ENCODE measurements at places on chromosomes 12 and 14. TPM values are rescaled to one million over a fixed set of nuclear protein-coding genes. Genes with fewer than 3 reads are reported as not detected.
A peak's percentile ranks its signal among the peaks of the same experiment; 100 is the strongest.

The FOXN4 gene
- total RNA-seq, result not detected

The RIPK3 gene
- 41.1 TPM for total RNA-seq

The MOK gene
- 2.4 TPM for total RNA-seq

DNA sequence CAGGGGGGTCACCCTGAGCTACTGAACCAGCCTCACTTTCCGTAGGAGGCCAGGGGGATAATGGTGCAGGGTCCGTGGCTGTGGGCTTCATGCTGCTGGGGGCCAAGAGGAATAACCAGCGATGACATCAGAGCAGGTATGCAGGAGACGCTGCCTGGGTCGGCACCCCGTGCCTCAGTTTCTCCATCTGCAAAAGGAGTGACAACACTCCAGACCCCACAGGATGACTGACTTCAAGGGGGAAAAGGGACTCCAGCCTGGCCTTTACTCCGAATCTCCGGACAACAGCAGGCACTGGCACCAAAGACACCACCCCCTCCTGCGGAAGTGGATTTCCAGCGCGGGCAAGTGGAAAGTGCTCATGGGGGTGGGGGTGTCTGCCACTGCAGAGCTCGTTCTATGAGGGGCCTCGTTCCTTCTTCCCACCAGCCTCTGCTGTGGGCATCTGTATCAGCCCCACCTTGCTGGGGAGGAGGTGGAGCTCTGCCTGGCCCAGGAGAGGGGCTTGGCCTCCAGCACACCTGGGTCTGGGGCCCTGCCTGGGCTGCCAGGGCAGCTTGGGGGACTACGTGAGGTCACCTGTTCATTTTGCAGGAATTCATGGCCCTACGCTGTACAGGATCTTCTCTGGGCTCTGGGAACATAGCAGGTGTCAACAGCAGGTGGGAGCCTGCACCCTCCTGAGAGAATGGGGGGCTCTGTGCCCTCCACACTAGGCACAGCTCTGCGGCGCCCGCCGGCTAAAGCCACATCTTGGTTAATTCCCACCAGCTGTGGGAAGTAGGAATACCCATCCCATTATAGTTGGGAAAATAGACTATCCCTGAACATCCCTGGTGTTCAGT lies 216.6 kb upstream of the C14orf180 start:
- no peak overlapping the region for H3K27ac ChIP-seq
- DNase-seq, result peak; percentile 15
- H3K4me1 ChIP-seq, result no peaks in the 10 kb centered on the region
- no peak overlapping the region for H3K4me3 ChIP-seq

- H3K27ac ChIP-seq, result peak within 1 kb of the TSS; percentile 99
- peak within 1 kb of the TSS; percentile 94 for H3K4me3 ChIP-seq
- H3K4me1 ChIP-seq, result peaks cover 37% of the 10 kb centered on the region
- DNase-seq, result peak; percentile 91
- H3K36me3 ChIP-seq, result peaks cover 36% of the 10 kb centered on the region
Observed at GRCh38 chr14:91417120-91417982, at the start of gene CCDC88C. Gene CCDC88C (minus strand): TSS chr14:91417820. CDS start chr14:91417690, 130 bp downstream.

The SLC8B1 gene
- 42.1 TPM for total RNA-seq

GRCh38 chr12:2284857-2285256 lies 232.1 kb downstream of the CACNA1C start:
- H3K4me1 ChIP-seq, result no peaks in the 10 kb centered on the region
- H3K27me3 ChIP-seq, result peaks cover 6% of the 10 kb centered on the region
- DNase-seq, result peak; percentile 44
- no peak overlapping the region for H3K4me3 ChIP-seq
- H3K27ac ChIP-seq, result no peak overlapping the region
- H3K36me3 ChIP-seq, result peaks cover 2% of the 10 kb centered on the region

DNA sequence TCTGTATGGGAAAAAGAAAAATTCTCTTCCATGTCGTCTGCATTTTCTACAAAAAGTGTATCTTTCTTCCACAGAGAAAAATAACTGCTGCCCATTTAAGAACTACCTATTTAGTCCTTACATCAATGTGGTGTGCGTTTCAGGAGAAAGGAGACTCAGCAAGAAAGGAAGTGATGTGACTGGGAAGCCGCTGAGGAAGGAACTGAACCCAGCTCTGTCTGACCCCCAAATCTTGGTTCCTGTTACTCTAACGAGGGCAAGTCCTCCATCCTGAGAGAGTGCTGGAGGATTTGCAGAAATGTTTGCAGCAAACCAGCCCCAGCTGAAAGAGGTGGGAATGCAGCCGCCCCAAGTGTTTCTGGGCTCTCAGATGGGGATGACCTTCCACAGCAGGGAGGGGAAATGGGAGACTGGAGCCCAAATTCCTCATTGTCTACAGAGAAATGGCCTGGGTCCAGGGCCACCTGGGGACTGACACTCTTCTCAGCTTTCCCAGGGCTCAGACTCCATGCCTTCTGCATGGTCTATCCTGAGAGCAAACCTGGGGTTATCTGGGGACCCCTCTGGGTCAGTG lies 6.7 kb upstream of the MLEC start:
- H3K36me3 ChIP-seq, result no peaks in the 10 kb centered on the region
- peaks cover 25% of the 10 kb centered on the region for H3K4me1 ChIP-seq
- peaks cover 3% of the 10 kb centered on the region for H3K27me3 ChIP-seq
- no peak for DNase-seq
- H3K27ac ChIP-seq, result no peak overlapping the region
